ENCODE measurements at places on chromosomes 11 and 22.

DNA sequence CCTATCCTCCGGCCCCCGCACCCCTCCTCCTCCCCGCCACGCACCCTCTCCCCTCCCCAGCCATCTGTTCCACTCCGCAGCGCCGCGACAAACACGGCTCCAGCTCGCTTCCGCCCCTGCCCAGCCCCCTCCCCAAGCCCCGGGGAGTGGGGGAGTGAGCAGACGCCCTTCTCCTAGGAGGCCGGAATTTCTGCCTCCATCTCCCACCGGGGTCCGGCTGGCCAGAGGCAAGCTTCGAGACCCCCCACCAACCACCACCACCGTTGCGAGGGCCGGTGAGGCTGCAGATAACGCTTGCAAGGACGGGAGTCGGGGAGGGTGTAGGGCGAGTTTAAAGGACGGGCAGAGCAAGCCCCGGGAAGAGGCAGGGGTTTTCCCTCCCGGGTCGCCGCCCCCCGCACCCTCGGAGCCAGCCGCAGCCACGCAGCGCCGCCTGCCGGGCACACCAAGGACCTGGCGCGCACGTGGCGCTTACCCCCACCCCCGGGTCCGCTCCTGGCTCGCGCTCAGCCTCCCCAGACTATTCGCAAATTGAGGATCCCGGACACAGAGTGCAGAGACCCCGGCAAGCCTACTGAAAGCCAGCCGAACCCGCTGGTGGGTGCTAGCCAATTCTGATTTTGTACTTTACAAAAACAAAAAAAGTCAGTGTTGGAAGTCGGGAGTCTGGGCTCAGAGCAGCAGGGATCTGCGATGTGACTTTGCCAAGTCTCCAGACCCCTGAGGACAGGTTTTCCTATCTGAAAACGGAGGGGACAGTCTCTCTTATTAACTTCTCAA is 22.6 kb downstream of the RTN4RL2 start:
- DNase-seq = peak; percentile 32

DNA sequence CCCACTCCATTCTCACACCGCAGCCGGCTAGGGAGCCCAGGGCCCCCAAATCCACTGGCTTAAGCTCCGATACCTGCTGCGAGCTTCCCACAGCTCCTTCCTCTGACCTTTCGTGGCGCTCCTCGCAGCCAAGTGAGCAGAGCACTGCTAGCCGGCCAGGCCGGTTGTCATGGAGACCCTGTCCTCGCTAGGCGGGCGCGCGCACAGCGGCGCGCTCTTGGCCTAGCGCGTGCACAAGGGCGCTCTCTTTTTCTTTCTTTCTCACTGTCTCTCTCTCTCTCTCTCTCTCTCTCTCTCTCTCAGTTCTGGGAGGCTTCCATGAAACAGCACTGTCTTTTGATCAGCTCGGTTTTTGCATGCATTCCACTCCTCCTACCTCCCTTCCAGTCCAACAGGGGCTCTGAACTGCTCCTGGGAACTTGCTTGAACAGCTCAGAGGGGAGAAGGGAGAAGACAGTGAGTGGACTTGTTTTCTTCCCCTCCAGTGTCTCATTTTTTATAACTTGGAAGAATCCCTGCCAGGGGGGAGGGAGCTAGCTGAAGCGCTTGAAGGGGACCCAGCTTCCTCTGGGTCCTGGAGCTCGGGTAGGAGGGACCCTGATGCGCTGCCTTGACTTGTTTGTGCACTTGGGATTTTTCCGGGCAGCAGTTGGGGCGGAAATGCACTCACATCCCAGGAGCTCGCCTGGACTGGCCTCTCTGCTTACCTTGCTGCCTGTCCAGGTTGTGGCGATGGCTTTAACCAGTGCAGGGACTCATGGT is 100.3 kb upstream of the AKIP1 start:
- DNase-seq = peak; percentile 59

DNA sequence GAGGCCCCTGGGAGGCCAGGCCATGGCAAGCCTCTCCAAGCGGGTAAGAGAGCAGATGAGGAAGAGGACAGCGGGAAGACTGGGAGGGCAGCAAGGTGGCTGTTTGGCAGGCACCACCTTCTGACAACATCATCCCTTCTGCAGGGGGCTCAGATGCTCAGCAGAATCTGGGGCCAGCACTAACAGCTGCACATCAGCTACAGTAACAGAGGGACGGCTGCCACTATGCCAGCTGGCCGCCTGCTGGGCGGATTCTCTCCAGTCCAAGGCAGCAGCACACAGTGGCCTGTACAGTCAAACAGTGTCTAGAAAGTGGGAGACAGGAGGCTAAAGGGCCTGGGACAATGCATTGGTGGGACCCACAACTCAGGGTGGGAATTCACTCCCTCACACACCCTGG is 10.7 kb upstream of the TXN2 start:
- no peak for DNase-seq

GRCh38 chr11:3155216-3155615 is 9.9 kb downstream of the OSBPL5 start:
- no peak for DNase-seq

DNA sequence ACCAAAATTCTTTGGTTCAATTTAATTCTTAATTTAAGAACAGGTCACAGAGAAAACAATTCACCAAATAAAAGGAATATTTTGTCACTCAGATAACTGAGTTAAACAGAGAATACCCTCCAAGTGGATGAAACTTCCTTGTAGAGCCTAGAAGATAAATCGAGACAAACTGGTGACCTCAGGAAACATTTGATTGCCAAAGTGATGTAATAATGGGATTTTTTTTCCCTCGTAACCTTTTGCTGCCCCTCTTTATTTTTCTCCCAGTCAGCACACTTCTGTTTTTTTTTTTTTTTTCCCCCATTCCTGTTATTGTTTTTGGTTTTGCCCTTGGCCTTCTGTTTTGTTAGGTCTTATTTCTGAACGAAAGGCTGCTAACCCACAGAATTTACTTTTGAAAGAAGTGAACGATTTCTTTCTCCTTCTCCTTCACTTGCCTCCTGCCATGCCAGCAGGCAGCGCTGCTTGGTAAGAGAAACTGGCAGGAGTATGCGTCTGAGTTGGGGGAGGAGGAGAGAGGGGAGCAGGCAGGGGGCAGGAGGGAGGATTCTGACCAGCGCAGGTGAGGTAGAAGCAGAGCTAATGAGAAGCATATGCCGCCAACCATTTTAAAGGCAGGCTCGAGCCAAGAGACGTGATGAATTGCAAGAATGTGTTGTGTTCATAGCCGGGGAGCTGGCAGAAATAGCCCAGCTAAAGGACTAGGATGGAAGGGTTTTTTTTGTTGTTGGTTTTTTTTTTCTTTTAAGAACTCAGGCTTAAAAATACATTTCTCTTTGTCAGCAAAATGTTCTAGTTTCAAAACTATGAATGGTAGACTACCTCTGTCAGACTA is 121.9 kb upstream of the MTMR2 start:
- DNase-seq = no peak

GRCh38 chr11:2091786-2092463 is 47.3 kb downstream of the IGF2 start:
- DNase-seq = no peak

DNA sequence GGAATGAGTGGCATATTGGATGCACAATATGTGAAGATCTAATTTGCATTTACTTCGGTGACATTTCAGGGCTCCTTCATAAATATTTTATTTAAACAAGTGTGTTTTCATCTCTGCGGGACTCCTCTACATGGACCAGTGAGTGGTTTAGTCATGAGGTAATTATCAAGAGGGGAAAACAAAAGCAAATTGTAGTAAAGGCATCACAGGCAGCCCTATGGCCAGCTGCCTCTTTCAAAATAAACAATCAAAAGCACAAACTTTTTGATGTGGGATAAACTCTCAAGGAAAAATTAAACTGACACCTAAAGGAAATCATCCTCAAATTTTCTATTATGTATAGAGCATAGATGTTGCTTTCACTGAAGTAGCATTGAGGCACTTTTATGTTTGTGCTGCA is 6.0 kb downstream of the SYT9 start:
- DNase-seq = no peak

Data from PC-3 (cell line).